ENCODE measurements at places on chromosomes 4 and X. TPM values are rescaled to one million over a fixed set of nuclear protein-coding genes. Genes with fewer than 3 reads are reported as not detected.
A peak's percentile ranks its signal among the peaks of the same experiment; 100 is the strongest.

DNA sequence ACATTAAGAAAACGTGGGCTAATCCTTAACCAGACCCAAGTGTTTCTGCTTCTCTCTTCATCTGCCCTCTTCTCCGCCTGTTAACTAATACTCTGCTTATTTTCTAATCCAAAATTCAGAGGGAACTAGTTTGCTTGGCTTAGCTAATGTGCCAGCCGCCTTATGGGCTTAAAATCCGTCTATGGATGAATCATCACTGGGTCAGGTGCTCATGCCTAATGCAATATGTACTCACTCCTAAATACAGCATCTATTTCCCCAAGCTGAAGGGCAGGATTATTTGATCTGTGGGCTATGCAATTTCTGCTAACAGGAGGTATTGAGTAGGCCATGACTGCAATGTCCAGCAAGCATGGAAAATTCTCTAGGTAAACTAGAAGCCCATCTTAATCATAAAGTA is 12.4 kb downstream of the DYNLT3 start:
- peak; percentile 36 for DNase-seq

DNA sequence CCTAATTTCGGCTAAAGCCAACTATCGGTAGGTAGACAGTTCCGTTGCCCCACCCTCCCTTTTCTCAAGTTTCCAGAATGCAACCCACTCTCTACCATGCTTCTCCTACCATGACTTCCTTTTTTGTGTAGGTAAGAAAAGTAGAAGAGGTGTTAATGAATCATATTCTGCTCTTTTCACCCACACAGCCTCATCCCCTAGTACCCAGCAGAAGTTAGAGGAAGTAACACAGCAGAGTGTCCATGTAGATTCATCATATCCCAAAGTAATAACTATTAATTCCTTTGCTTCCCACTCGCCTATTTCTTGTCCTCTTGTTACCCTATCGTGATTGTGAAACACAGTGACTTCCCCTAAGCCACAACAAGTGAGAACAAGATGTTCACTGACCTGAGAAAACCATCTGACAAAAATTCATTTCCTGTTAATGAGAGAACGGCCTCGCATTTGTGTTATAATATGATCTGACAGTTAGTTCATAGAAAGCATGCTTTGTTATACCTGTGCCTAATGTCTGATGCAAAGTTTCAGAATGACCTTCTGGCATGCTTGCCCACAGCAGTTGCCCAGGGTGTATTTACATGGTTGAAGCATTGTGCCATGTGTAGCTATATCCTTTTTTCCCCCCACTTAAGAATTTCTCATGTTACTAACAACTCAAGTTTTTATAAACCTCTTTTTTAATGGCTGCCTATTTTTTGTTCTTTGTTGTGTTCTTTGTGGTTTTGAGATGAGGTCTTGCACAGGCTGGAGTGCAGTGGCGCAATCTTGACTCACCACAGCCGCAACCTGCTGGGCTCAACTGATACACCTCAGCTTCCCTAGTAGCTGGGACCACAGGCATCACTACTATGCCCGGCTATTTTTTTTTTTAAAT is 185.6 kb downstream of the RAP1GDS1 start:
- DNase-seq = no peak

DNA sequence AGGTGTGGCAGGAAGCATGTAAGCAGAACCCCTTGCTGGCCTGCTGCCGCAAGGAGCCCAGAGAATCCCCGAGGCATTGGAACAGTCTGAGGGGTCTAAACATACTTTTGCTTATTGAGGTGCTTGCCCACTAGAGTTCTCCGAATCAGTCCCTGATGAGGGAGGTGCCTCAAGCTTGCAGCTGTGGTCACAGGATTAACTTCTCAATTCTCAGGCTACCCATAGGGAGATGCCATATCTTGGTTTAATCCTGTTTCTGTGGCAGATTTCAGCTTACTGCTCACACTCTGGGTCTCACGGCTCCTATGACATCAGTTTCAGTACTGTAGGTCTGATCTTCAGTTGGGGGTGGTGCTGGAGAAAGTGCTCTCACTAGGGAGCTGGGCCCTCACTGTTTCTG is 39.9 kb downstream of the CCNG2 start:
- DNase-seq = no peak

- DNase-seq = no peak
Observed at GRCh38 chrX:7062276-7062675, 85.2 kb upstream of the STS start.

DNA sequence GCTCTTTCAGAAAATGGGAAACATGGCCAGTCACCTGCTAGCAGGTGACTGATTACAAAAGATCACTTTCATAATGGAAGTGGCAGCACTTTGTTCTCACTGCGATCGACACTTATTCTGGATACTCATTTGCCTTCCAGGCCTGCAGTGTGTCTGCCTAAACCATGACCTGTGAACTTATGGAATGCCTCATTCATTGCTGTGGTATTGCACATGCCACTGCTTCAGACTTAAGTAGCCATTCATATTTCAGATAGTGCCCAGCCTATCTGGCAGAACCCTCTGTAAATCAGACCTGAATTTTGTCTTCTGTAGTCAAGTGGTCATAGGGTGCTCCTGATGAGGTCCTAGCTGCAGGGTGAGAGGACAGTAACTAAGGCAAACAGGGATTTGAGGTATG is 23.3 kb upstream of the MGST2 start:
- DNase-seq = peak; percentile 22

The RAB41 gene
- total RNA-seq = not detected

The SHROOM3 gene
- total RNA-seq = 27.8 TPM

GRCh38 chr4:8393593-8394038 is 46.9 kb downstream of the ACOX3 start:
- DNase-seq = peak; percentile 91

GRCh38 chr4:144171697-144172096 is 31.2 kb upstream of the GYPA start:
- no peak for DNase-seq

GRCh38 chr4:98951710-98952109 is 22.8 kb upstream of the EIF4E start:
- DNase-seq = no peak

The AP1S2 gene
- 28.2 TPM for total RNA-seq

- DNase-seq = no peak
Observed at GRCh38 chr4:53929311-53929710, 135.1 kb downstream of the CHIC2 start.

DNA sequence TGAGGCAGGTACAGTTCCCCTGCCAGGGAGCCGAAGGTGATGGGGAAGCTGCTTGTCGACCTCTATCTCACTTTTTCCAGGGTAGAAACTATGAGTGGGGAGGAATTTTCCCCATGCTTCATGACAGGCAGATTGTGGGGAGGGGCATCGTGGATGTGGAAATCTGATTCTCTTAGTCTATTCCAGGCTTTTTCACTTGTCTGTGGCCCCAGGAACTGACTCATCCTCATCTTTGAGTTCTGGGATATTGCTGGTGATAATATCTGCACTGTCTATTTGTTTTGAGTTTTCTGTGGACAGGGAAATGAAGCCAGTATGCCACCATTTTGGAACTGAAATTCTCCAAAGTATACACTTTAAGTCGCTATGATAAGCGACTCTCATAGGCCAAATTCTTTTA is 7.6 kb upstream of the TLR2 start:
- peak; percentile 57 for DNase-seq

The NXF2B gene
- not detected for total RNA-seq

The CPLX1 gene
- total RNA-seq = 0.87 TPM

The HSD17B10 gene
- 191 TPM for total RNA-seq

The F8A3 gene
- total RNA-seq = 2.2 TPM

- no peak for DNase-seq
Observed at GRCh38 chrX:79117078-79117477, 27.4 kb upstream of the GPR174 start.

GRCh38 chr4:59122626-59123025 is 2012.4 kb upstream of the IGFBP7 start:
- DNase-seq = no peak

GRCh38 chr4:110003401-110004187 is 90.9 kb downstream of the EGF start:
- no peak for DNase-seq

DNA sequence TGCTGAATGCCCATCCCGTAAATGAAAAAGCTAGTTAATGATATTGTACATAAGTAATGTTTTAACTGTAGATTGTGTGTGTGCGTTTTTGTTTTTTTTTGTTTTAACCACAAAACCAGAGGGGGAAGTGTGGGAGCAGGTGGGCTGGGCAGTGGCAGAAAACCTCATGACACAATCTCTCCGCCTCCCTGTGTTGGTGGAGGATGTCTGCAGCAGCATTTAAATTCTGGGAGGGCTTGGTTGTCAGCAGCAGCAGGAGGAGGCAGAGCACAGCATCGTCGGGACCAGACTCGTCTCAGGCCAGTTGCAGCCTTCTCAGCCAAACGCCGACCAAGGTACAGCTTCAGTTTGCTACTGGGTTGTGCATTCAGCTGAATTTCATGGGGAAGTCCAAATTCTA is at the start of gene SPP1:
TSS of gene SPP1 (plus strand) at position 249 of the 400 bp plus-strand sequence. CDS start 1,182 bp downstream, outside the sequence.
- DNase-seq = no peak

DNA sequence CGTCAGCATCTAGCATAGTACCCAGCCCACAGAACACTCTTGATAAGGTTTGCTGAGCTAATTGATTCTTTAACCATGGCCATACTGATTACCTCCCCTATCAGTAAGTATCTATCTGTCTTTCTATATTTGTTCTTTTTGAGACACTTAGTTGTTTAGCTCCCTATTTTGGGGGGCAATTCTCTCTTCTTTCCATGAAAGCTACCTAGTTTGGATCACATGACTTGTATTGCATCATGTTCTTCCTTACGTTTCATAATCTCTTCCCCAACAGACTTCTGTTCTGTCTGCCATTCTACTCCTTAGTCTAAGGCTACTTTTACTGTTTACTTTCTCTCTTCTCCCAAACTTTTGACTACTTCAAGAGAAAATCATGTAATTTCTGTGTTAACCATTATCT is 39.0 kb downstream of the TBC1D19 start:
- DNase-seq = no peak

GRCh38 chrX:38879631-38880220 is 78.5 kb downstream of the MID1IP1 start:
- peak; percentile 66 for DNase-seq

The RAB33A gene
- not detected for total RNA-seq

The CXCL5 gene
- total RNA-seq = 0.55 TPM

The SPON2 gene
- 0.80 TPM for total RNA-seq

GRCh38 chrX:113892401-113892800 is 691.5 kb upstream of the HTR2C start:
- peak; percentile 9 for DNase-seq

The DHRSX gene
- total RNA-seq = 11.5 TPM

DNA sequence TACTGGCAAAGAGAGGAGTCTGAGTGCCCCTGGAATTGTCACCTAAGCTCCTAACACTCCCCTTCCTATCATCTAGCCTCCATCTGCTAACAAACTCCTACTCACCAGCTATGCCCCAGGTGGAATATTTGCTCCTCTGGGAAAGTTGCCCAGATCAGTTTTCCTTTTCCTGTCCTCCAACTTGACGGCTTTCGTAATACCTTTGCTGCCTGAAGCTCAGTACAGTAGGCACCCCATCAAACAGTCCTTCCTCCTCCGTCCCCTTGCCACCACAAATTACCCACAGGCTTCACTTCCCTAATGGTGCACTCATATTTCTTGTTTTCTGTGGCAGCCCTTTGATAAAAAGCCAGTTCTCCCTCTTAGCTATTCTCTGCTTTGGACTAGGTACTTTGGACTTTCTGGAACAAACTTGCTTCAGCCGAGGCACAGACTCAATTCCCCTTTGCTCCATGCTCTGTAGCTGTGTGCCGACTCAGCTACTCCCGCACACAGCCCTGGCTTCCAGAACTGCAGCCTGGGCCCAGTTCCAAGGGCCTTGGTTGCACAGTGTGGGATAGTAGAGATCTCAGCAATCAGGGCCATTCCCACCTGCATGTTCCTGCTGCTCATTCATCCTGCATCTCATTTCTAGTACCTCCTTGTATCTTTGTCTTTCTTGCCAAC is 605.1 kb downstream of the BCOR start:
- DNase-seq = no peak

- DNase-seq = peak; percentile 19
Observed at GRCh38 chrX:70231666-70232065, 2.8 kb upstream of the AWAT1 start.

The MAGEA8 gene
- total RNA-seq = not detected

- peak; percentile 2 for DNase-seq
Observed at GRCh38 chrX:31271615-31272471, 200.0 kb upstream of the FTHL17 start.

The MAGEA2B gene
- total RNA-seq = not detected

Measured in PC-3 (cell line).